Umbilical cord (tissue), 2 donors: ENCODE measurements at places on chromosomes 11 and 22.

- DNase-seq, result no peak
Observed at GRCh38 chr11:110407315-110407714, 22.4 kb upstream of the FDX1 start.

DNA sequence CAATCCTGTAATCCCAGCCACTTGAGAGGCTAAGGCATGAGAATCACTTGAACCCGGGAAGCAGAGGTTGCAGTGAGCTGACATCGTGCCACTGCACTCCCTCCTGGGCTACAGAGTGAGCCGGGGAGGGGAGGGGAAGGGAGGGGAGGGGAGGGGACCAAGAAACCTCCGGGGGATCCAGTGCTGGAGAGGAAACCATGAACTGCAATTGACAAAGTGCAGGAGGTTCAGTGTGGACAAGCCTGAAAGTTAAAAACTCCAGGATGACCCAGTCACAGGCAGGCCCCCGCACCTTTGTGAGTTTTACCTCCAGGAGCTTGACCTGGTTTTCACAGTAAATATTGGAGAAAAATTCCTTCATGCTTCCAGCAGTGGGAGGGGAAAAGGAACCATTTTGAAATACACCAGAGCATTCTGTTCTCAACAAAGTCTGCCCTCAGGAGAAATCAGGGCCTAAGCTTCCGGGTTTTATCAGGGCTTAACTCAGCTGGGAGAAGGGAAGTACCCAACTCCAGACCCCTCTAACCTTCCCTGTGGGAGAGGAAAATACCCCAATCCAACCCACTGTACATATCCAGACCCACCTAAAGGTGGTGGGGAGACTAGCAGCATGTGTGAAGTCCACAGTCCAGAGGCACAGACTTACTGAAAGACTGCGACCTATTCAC, 15.5 kb upstream of the ZFTA start:
- DNase-seq, result peak; percentile 19

DNA sequence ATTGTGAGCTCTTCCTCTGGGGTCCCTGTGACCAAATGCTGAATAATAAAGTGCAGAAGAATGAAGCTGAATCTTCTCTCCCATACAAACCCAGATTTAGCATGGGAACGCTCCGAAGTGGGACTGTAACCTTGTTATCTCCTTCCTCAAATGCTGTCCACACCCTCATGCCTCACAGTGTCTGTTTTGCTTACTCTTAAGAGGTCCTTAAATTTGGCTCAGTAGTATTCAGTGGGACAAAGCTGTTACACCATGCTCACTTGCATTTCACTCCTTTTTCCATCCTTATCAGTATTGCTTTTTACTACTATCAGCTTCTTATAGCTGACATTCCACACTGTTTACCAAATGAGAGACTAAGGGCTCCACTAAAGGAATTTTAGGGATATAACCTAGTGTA, 13.8 kb upstream of the AMOTL1 start:
- DNase-seq, result no peak

DNA sequence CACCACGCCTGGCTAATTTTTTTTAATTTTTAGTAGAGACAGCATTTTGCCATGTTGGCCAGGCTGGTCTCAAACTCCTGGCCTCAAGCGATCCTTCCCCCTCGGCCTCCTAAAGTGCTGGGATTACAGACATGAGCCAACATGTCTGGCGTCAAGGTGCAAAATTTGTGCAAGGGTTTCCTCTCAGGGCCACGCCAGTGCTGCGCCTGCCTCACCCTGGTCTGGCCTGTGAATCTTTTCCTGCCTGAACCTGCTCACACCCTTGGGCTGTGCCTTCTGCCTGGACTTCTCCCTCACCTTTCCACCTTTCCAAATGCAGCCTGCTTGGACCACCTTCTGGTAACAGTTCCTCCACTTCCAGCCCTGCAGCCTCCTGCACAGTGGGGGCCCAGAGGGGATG, 43.4 kb downstream of the MCM5 start:
- DNase-seq, result no peak

DNA sequence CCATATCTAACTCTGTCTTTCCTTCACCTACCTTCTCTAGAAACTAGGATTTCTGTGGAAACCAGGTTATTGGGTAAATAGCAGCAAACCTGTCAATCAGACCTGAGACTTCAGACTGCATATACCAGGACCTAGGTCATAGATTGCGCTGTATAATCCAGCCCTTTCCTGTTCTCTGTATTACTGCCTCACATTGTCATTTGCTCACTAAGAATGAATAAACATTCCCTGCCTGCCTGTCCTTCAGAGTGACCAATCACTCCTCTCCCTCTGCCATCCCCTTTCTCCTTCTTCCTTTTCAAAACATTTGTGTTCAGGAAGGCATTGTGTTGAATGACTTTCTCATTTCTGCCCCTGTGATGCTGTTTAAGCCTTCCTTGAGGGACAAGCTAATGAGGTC, 14.1 kb upstream of the FZD4 start:
- no peak for DNase-seq
